Fibroblast of skin of scalp (primary cell): ENCODE measurements at places on chromosomes 13 and 19.

GRCh38 chr13:99355267-99356011 is 48.2 kb upstream of the GPR183 start:
- DNase-seq, result no peak

DNA sequence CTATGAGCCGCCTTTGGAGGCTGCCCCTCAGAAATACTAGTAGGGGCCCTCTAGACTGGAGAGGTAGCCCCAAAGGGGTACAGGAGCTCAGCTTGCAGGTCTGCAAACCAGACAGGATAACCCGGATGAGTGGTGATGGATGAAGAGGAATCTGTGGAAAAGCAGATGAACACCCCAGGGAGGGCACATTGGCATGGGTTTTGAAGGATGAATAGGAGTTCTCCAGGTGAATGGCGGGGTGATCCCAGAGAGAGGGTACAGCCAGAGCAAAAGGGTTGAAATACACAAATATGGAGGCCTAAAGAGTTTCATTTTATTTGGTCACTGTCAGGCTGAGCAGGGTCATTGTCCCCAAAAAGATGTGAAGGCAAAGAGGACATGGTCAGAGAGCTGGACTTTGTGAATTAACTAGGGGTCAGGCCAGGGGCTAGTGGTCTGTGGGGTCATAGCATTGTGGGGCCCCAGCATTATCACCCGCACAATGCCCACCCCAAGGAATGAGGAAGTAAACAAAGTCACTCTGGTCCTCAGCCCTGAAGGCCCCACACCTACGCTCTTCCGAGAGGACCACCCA is 4.8 kb downstream of the NR2F6 start:
- no peak for DNase-seq

DNA sequence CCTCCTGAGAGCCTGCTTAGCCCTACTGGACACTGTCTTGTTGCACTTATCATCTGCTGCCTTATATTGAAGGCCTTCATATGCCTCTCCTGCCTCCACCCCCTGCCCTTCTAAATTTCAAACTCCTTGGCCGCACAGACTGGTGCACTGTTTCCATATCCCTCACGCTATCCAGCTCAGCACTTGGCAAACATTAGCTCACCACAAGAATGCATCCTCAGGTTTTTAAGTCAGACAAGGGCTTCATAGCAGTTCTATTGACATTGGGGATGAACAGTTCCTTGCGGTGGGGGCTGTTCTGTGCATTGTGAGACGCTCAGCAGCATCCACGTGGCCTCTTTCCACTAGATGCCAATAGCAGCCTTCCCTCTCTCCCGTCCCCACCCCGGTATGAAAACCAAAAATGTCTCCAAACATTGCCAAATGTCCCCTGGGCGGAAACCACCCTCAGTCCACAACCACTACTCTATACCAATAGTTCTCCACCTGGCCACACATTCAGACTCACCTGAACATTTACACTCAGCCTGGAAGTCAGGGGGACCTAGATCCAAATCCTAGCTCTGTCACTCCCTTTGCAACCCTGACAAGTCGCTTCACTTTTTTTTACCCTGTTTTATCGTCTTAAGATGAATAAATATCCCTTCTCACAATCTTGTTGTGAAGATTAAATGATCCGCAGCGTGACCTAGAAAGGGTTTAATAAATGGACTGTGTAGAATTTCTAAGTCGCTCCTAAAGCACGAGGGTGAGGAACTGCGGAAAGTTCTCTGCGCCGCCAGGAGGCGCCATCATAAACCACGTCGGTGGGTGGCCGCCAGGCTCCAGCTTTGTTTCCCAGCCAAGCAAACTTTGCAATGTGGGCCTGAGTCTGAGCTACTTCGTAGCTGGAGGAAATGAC is 3.6 kb upstream of the CEACAM3 start:
- peak; percentile 39 for DNase-seq

DNA sequence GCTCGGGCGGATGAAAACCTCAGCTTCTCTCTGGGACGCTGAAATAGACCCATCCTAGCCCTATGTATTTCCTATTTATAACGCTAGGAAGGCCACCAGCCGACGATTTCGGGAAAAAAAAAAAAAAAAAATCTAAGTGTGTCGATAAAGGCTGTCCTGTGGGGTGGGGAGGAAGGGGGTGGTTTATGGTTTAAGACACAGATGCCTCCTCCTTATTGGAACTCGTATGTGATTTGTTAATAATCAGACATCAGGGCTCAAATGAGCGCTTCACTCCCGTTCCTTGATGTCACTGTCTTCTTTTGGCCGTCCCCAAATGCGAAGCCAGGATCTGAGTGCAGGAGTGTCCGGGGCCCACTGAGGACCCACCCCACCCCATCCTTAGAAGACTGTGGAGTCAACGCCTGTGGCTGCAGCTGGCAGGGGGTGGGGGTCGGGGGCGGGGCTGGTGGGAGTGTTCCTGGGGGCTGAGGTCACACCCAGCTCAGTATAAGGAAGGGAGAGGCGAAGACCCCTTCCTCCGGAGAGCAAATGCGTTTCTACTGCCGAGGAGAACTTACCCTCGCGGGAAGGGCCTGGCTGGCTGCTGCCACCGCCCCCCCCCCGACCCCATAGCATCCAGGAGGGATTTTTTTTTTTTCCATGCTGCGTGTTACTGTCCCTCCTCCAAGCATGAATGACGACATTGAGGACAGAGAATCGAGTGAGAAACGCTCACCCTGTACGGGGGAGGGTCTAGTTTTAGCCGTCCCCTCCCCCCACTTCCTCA is 971 bp downstream of the ATCAY start:
- DNase-seq, result no peak

GRCh38 chr13:103145442-103145841 is 79.2 kb upstream of the SLC10A2 start:
- DNase-seq, result no peak

GRCh38 chr13:25744178-25744577 is 307.6 kb downstream of the SHISA2 start:
- peak; percentile 14 for DNase-seq
